CD4-positive, CD25-positive, alpha-beta regulatory T cell (primary cell): ENCODE measurements at places on chromosomes 16 and 17.
A peak's percentile ranks its signal among the peaks of the same experiment; 100 is the strongest.

DNA sequence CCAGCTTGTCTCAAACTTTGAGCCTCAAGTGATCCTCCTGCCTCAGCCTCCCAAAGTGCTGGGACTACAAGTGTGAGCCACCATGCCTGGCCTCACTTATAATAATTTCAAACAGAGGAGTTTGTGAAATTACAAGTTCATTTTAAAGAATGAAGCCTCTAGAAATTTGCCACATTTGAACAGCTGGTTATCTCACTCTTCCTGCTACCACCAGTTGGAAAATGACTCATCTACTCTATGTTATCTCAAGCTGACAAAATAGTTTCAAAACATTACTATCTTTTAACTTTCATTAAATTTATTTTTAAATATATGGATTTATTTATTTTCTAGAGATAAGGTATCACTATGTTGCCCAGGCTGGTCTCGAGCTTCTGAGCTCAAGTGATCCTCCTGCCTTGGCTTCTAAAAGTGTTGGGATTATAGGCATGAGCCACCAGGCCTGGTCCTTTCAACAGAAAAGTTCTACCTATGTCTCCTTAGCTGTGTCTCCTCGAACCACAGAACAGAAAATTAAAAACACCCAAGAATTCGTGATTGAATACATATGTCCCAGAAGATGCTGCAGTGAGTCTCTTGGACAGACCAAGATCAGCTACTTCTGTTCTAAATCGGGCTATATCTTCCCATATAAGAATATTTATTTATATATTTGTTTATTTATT lies 47.6 kb downstream of the MYH13 start:
- no peak for DNase-seq

GRCh38 chr17:55210292-55210691 lies 54.5 kb upstream of the HLF start:
- DNase-seq, result no peak

DNA sequence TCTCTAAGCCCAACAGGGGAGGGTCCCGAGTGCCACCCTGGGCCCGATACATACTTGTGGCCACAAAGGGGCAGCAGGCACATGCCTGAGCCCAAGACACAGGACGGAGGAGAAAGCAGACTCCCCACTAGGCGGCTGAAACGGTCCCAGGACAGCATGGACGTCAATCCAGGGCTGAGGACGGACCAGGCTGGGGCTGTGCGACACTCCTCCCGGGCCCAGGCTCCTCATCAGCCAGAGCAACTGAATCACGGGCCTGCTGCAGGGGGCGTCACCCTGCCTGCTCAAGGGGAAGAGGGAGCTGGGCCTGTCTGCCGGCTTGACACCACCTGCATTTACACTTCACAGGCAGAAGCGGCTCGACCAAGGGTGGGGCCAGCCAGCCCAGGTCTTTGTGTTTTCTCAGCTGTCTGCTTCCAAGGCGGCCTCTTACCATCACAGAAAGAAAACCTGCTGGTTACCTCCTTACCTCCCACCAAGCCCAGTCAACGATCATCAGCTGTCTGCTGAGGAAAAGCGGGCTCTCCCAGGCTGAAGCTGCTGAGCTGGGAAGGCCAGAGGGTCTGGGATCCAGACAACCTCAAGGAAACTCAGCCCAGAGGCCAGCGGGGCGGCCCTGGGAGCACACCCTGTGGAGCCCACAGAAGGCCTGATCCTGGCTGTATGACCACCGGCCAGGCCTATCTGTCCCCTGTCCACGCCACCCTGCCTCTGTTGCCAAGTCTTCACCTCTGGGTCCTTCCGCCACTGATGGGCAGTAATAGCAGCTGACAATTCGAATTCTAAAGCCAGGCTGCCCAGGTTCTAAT lies 26.4 kb downstream of the KIFC3 start:
- DNase-seq, result no peak

DNA sequence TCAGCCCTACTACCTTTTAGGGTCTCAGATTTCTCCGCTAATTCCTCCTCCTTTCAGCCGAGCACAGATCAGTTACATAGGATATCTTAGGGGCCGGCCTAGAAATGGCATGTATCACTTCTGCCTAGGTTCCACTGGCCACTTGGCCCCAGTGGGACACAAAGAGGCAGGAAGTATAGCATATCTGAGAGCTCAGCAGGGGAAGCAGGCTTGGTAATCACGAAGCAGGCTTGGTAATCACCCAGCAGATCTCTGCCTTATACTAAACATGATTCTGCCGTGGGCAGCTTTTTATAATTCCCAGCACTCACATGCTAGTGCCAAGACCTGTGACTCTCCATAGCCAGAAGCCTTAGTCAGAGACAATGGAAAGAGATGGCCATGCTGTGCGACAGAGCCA lies 59.6 kb upstream of the CACNG5 start:
- no peak for DNase-seq

GRCh38 chr17:52079496-52079895 lies 79.0 kb downstream of the CA10 start:
- DNase-seq, result no peak

DNA sequence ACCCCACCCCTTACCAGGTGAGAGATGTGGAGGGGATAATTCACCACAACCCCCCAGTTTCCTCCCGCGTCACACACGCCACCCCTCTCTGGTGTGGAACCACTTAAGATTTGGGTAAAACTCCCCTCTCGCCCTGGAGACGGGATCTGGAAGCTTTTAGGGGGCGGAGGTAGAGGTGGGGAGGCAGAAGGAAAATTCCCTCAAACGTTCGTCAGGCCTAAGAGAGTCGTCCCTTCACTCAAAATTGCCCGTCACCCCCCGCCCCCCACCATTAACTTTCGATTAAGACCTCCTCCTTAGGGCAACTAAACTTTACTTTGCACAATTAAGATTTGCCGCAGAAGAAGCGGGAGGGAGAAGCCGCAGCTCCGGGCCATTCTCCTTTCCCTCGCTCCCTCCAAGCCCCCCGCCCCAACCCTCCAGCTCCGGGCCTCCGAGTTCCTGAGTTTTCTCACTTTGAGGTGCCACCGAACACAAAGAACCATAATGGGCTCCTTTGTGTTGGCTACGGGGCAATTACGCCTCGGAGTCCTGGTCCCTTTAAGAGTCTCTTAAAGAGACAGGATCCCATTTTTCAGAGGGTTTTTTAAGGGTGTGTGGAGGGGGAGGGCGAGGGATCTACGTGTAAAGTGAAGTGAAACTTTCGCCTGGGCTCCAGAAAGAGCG lies 985 bp upstream of the FZD2 start:
- no peak for DNase-seq

GRCh38 chr16:12321311-12321842 lies 344.8 kb downstream of the SNX29 start:
- DNase-seq, result no peak

DNA sequence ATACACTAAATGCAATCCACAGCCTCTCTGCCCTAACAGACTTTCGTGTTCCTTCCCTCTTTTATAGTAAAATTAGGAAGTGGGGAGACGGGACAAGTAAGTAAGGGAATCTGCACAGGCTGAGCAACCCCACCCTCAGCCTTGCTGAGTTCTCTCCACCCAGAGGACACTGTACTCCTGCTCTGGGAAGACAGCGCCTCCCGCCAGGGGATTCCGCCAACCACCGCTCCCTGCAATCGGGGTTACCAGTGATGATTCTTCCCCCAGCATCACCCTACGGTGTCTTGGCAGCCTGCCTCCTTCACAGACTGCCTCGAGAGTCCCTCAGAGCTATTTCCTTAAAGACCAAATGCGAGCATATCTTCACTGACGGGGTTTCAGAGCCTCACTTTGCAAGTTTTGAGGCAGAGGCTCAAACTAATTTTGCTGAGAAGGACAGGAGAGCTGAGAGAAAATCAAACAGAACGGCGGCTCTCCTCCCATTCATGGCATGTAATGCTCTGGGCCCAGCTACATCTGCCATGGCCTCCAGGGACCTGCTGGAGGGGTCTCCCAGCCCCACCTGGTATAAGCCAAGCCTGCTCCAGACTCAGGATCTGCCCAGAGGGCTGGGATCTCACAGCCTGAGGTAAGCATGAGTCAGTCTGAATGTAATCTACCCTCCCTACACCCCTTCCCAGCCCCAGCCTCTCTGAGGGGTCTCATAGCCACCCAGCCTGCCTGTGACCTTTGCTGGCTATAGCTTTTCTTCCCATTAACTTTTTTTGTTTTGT lies 22.7 kb upstream of the ASGR2 start:
- no peak for DNase-seq

DNA sequence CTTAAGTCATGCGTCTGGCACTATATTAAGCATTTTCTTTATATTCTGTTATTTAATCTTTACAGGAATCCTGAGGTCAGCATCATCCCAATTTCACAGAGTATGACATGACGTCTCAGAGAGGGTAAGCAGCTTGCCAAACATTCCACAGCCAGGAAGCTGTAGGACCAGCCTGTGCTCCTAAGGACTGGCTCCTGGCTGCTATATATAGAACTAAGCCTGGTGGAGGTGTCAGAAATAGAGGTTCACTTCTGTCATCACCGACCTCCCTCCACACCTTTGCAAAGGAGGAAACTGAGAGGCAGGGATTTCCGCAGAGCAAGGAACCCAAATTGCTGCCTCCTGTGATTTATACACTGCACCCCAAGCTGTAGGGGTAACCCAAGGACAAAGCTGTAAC lies 37.9 kb upstream of the NDRG4 start:
- DNase-seq, result no peak

- DNase-seq, result no peak
These were observed 242.6 kb downstream of the XYLT1 start for GRCh38 chr16:17228048-17228707.

- no peak for DNase-seq
These were observed 5.6 kb downstream of the CD300LG start for GRCh38 chr17:43852571-43852970.

- no peak for DNase-seq
These were observed 21.1 kb downstream of the TANC2 start for GRCh38 chr17:62987136-62987535.

DNA sequence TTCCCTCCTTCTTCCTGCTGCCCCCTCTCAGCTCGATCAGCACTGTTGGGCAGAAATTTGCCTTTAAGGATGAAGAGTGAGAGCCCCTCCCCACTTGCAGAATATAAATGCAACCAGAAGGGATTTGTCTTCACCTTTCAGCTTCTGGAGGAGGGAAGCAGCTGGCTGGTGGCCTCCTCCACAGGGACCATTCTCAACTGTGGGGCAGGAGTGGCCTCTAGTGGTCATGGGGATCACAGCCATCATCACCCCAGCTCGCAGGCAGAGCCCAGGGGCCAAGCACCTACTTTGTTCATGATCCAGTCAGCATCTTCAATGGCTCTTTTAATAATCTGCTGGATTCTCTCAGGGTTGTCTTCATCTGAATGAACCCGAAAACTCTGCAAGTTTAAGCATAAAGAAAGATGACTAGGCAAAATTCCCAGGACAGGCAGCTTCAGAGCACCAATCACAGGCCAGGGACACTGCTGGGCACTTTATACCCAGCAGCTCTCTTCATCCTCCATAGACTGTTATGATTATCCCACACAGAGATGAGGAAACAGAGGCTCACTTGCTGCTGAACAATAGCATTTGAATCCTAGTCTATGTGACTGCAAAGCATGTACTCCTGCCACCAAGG lies 13.1 kb downstream of the LYRM9 start:
- peak; percentile 57 for DNase-seq

DNA sequence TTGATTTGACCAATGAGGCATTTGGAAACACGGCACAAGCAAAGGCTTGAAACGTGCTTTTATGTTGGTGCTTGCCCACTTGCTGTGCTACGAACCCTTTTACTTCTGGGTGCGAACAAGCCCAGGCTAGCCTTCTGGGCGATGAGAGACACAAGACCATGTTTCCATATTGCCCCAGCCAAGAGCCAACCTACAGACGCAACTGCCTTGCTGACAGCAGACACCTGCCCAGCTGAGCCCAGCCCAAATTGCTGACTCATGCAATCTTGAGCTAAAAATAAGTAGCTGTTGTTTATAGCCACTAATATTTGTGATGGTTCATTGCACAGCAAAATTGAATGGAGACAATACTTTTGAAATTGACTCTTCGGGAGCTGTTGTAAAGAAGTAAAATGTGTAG lies 464.5 kb downstream of the WWOX start:
- no peak for DNase-seq

DNA sequence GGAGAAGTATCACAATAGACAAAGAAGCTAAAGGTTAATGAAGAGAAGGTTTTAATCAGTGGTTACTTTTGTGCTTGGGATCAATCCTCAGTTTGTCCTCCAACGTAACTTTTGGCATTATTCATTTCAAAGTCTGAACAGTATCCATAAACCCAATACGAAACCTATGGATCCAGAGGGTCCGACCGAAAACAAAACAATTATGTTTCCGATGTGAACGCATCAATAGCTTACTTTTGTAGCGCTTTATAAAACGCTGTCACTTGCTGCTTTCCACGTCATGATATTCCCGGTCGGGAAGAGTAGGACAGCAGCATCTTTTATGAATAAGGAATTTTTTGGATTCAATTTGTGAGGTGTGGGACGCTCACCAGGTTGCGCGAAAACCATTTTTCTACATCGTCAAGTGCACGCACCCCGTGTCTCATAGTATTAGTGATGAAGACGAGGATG lies 383.8 kb downstream of the ZFHX3 start:
- no peak for DNase-seq

DNA sequence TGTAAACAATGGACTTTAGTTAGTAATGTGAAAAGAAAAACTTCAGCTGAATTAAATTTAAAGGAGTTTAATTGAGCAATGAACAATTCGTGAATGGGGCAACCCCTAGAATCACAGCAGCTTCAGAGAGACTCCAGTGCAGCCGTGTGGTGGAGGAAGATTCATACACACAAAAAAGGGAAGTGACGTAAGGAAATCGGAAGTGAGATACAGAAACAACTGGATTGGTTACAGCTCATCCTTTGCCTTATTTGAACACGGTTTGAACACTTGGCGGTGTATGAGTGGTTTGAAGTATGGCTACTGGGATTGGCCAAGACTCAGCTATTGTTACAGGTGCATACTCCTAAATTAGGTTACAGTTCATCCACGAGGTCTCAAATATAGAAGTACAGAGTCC lies 460.4 kb upstream of the ASIC2 start:
- DNase-seq, result no peak

- DNase-seq, result no peak
These were observed 2.9 kb downstream of the E4F1 start for GRCh38 chr16:2226245-2226793.

DNA sequence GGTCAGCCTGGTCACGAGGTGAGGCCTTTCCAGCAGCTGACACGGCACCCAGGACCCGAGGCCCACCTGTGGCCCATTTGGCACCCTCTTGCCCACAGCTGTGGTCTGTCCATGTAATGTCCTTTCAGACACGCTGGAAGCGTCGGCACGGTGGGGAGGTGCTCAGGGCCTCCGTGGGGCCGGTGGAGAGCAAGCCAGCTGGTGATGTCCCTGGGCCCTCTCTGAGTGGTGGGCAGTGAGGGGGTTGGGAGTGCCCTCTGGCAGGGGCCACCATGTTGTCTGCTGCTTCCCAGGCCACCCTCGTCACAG lies 97.3 kb upstream of the ZNF469 start:
- no peak for DNase-seq

DNA sequence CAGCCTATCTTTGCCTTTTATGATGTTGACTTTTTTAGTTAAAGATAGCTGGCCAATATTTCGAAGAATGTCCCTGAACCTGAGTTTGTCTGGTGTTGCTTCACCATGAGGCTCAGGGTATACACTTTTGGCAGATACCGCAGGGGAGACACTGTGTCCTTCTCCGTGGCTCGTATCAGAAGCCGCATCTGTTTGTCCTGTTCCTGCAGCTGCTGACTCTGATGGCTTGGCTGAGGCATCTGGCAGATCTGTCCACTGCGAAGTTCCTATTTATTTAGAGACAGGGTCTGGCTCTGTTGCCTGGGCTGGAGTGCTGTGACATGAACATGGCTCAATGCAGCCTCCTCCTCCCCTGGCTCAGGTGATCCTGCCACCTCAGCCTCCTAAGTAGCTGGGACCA lies 93.5 kb downstream of the CRISPLD2 start:
- DNase-seq, result no peak
